ENCODE measurements at places on chromosomes 12 and 14.

- no peak for DNase-seq
Measured at GRCh38 chr12:131894981-131895639, 688 bp downstream of the ULK1 start.

- DNase-seq: no peak
Measured at GRCh38 chr12:32265951-32266350, 133.4 kb upstream of the FGD4 start.

DNA sequence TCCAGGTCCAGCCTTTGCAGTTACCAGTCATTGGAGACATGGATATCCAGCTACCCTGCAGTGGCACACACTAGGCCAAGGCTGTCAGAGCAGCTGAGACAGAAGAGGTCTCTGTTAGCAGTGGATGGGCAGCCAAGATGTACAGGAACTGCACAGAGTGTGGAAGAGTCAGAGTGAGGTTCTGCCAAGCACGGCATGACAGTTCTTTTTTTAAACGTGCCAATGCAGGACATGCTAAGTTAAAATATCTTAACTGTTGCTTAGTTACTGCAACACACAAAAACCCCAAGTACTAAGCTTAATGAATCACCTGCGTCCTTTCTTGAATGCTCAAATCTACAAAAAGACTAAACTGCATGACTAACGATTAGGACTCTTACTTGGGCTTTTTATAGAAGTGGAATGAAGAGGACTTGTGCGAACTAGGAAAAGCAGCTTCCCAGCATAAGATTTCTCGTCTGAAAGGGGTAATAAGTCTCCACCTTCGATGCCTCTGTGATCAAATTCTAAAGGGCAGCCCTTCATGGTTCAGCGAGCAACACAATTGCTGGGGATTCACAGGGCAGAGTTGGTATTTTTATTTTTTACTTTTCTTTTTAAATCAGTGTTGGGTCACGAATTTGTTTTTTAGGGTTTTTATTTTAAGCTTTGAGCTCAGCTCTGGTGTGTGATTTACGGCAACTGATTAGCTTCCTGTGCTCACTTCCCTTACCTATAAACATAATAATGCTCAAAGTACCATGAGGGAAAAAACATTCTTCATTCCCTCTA, 20.6 kb downstream of the MAPK1IP1L start:
- DNase-seq: no peak

DNA sequence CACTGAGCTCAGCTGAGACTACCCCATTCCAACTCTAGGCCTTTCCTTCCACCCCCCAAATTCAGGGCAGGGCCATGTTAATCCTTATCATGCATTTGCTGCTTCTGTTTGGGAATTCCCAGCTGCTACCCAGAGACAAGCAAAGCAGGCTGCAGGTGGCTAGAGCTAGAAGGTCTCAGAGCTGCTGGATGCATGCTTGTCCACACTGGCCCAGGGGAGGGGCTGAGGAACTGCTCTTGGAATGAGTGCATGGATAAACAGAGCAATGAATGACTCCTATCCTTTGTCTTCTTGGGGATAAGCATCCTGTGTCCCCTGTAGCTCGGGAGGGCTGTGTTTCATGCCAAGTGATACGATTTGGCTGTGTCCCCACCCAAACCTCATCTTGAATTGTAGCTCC, 136.8 kb upstream of the NOS1 start:
- DNase-seq: no peak

- no peak for DNase-seq
Measured at GRCh38 chr12:40587421-40587820, 104.8 kb upstream of the CNTN1 start.

DNA sequence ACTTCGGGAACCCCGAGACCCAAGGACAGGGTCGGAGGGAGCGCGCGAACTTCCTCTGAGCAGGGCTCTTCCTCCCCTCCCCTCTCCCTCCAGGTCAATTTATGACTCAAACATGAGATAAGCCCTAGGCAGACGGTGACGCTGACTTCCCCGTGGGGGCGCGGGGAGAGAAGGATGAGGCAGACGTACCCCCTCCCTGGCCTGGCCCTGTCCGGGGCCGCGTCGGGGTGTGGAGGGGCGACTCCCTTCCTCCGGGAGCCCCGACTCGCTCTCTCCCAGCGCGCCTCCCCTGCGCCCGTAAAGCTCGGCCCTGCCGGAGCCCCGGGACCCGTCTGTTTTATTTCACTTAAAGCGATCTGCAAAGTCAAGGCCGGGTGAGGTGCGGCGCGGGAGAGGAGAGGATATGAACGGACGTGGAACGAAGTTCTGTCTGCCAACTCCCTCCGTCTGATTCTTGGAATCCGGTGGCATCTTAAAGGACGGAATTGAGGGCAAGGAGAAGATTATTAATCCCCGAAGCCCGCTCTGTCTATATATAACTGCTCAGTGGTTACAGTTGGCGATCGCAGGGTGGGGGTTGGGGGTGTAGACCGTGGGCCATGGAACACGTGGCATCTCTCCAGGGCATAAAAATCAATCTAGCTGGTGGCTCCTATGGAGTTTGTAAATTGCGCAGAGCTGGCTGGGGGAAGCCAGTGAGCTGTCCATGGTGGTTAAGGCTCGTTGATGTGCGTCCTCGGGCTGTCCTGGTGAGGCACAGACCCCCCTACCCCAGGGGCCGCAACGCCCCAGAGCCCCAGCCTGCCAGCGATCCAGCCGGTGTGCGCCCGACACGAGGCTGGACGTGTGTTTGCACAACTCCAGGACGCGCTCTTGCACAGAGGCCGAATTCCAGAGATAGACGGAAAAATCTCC, 2.9 kb upstream of the PTHLH start:
- DNase-seq: no peak

- DNase-seq: no peak
Measured at GRCh38 chr12:65334521-65334920, 56.0 kb downstream of the MSRB3 start.

- no peak for DNase-seq
Measured at GRCh38 chr14:20632831-20633691, 8.4 kb downstream of the OR6S1 start.

DNA sequence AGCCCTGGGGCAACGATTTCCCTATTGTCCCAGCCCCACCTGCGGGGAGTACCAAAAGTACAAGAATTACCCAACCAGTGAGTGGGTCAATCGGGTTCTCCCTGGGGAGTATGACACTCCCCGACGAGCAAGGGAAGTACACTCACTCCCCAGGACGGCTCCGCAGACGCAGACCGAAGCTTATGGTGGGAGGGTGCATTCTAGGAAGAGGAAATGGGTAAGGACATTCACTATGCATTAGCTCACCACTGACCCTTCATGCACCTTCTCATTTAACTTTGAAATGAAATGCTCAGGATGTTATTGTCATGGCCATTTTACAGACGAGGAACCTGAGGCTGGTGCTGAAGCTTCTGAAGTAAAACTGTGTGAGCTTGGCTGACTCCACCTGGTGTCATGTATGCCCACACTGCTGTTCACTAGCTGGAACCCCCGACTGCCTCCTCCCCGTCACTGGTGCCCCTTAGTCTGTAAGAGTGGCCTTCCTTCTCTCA, 45.8 kb upstream of the TMED10 start:
- no peak for DNase-seq

DNA sequence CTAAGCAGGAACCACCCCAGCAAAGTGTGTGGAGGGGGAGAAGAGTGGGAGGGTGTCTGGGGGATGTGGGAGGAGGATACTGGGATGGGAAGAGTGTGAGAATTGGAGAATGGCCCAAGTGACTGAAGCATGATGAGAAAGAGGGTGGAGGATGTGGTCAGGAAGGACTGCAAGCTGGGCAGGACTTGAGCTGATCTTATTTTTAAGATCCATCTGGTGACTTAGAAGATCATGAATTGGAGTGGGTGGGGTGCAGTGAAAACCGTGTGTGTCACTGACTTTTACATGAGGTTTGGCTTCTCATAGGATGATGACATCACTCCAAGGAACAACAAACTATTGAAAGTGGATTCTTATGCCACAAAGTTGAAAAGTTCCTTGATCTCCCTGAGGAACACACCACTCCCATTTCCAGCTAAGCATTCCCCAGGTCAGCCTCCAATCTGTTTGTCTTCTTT, 287.5 kb downstream of the GALC start:
- DNase-seq: no peak

DNA sequence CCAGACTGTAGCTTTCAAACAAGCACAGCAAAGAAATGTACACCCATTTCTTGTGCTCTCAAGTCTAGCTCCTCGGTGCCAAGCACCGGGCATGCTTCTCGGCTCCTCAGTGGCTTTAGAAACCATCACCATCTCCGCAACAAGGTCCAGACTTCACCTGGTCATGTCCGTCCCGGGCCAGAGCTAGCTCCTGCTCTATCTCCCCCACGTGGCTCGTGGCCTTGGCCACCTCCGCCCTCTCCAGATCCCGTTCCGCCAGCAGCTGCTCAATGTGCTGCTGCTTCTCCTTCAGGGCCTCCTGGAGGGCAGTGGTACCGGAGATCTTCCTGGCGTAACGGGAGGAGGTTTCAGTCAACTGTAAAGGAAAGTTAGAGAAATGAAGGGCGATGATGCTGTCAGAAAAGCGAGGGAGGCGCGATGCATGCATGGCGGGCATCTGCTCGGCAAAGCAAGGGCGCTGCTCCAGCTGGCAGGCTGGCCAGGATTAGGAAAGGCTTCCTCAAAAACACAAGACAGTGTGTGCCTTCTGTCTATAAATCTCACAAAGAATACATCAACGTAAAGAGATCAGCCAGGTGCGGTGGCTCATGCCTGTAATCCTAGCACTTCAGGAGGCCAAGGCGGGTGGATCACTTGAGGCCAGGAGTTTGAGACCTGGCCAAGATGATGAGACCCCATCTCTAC, 67.4 kb downstream of the CLIP1 start:
- DNase-seq: no peak

GRCh38 chr12:50635364-50635763, 128.5 kb upstream of the ATF1 start:
- DNase-seq: no peak

- DNase-seq: no peak
Measured at GRCh38 chr12:57216921-57217879, 606 bp downstream of the NXPH4 start.

GRCh38 chr14:73745571-73746519, 31.7 kb upstream of the PNMA1 start:
- DNase-seq: no peak

DNA sequence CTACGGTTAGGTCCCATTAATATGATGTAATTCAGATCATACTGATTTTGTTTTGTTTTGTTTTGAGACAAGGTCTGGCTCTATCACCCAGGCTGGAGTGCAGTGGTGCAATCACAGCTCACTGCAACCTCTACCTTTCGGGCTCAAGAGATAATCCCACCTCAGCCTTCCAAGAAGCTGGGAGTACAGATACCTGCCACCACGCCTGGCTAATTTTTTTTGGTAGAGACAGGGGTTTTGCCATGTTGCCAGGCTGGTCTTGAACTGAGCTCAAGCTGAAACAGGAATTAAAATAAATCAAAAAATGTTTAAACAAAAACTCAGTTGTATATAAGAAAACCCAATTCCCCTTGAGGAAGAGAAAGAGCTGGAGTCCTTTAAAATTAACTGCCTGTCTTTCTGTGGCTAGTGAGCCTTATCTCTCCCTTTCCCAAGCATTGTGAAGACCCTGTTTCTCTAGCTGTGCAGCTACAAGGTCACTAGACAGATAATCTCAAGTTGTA, 17.7 kb upstream of the ANAPC7 start:
- no peak for DNase-seq

GRCh38 chr12:64087761-64088160, 134.3 kb downstream of the KICS2 start:
- no peak for DNase-seq

DNA sequence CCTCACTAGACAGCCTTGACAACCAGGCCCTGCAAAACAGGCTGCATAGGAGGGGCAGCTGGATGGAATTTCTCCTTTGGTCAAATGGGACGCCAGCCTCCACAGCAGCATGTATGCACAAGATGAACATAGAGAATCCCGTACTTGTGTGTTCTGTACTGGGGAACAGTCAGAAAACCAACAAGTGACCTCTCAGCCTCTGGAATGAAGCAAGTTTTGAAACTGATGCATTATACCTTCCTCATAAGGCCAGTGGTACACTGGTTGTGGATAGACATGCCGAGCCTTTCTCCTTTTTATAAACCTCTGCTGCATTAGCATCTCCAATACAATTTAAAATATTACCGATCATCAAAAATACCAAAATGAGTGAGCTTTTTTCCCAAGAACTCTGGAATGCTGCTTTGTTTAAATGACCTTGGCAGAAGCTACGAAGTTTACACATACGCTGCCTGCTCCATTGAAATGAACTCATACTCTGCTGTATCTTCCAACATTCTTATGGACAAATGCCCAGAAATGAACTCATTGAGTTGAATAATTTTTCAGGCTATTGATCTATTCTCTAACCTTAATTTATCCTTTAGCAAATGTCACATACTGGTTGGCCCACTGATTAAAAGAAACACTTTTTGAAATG, 47.6 kb upstream of the FERMT2 start:
- DNase-seq: no peak

- no peak for DNase-seq
Measured at GRCh38 chr12:56324206-56324605, 8.4 kb upstream of the CNPY2 start.

DNA sequence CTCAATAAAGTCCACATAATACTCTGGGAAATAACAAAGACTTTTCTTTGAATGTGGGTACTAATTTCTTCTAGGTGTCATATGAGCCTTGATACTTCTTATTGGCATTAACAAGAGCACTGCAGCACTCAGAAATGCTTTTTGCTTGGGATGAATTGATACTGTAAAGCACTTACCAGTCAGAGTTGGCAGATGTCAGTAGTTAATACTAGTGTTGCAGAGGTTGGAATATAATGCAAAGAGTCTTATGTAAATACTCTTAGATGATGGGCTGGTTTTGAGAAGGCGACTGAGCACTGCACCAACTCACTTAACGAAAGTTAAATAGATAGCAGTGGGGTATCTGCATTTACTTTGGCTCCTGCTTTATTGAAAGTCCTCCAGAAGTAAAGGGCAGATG, 25.6 kb upstream of the MBIP start:
- no peak for DNase-seq

- no peak for DNase-seq
Measured at GRCh38 chr12:49635036-49635435, 11.7 kb downstream of the PRPF40B start.

DNA sequence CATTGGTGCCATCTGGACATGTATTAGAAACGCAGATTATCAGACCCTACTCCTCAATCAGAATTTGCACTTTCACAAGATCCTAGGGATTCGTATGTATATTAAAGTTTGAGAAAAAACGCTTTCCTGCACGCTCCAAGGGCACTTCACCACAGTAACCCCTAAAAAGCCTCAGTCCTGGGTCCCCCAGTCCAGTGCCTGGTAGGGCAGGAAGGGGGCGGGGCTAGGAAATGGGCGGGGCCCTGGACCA, 369 bp downstream of the DEPDC4 start:
- peak; percentile 90 for DNase-seq

DNA sequence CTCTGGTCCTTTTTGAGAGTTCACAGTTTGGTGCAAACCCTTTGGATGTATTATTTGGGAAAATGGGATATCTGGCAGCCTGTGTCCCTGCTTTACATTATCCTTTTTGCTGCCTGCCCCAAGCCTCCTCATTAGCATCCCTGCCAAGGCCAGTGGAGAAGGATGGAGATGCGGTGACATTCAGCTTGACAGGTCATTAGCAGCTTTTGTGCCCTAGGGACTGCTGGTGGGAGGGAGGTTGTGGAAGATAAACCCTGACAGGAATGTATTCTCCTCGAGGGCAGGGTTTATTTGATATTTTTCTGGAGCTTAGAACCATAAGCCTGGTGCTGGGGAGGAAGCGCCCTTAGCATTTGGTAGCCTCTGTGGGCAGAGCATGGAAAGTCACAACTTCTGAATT, 49.3 kb downstream of the PTPN11 start:
- no peak for DNase-seq

- DNase-seq: no peak
Measured at GRCh38 chr12:45165284-45165683, 50.6 kb upstream of the ANO6 start.

GRCh38 chr12:64713376-64713775, 45.8 kb downstream of the GNS start:
- DNase-seq: no peak
